HFFc6 (cell line): ENCODE measurements at places on chromosomes 5 and 9. TPM values are rescaled to one million over a fixed set of nuclear protein-coding genes. Genes with fewer than 3 reads are reported as not detected.

GAS1 gene
- total RNA-seq, result 5.4 to 8.8 TPM (median 7.8 TPM) in 3 replicates

GOLM1 gene
- 25.2 to 36.7 TPM (median 35.6 TPM) in 3 replicates for total RNA-seq

TMEM232 gene
- 0.71 and 0.73 TPM in 2 replicates for total RNA-seq

CRAT gene
- total RNA-seq, result 38.0 to 50.2 TPM (median 41.0 TPM) in 3 replicates

LCN15 gene
- not detected in 2 replicates for total RNA-seq

LCN9 gene
- total RNA-seq, result not detected in 2 replicates

VAV2 gene
- total RNA-seq, result 16.1 to 21.8 TPM (median 21.5 TPM) in 3 replicates

MYMK gene
- not detected in 3 replicates for total RNA-seq

SH3PXD2B gene
- total RNA-seq, result 12.9 to 26.8 TPM (median 14.1 TPM) in 3 replicates

SLC6A7 gene
- not detected in 3 replicates for total RNA-seq

NME5 gene
- 0.34 to 0.84 TPM (median 0.53 TPM) in 3 replicates for total RNA-seq

ZDHHC11B gene
- total RNA-seq, result 0.17 TPM in 1 of 2 replicates, not detected in the other

AQP3 gene
- total RNA-seq, result 0.42 to 0.81 TPM (median 0.74 TPM) in 3 replicates

PCDHGA1 gene
- total RNA-seq, result 1.0 to 1.4 TPM (median 1.1 TPM) in 3 replicates

SHISAL2B gene
- total RNA-seq, result not detected in 3 replicates

ARHGEF37 gene
- 0.37 to 0.43 TPM (median 0.39 TPM) in 3 replicates for total RNA-seq

ZNF483 gene
- 0.57 to 0.92 TPM (median 0.81 TPM) in 3 replicates for total RNA-seq

FOXD4L6 gene
- not detected in 3 replicates for total RNA-seq

FUBP3 gene
- total RNA-seq, result 58.9 to 61.6 TPM (median 60.7 TPM) in 3 replicates

CAMSAP1 gene
- 19.5 to 22.3 TPM (median 21.6 TPM) in 3 replicates for total RNA-seq

SOHLH1 gene
- total RNA-seq, result not detected in 3 replicates

SPINK5 gene
- total RNA-seq, result not detected in 2 replicates

TNFSF8 gene
- not detected in 3 replicates for total RNA-seq

DNA sequence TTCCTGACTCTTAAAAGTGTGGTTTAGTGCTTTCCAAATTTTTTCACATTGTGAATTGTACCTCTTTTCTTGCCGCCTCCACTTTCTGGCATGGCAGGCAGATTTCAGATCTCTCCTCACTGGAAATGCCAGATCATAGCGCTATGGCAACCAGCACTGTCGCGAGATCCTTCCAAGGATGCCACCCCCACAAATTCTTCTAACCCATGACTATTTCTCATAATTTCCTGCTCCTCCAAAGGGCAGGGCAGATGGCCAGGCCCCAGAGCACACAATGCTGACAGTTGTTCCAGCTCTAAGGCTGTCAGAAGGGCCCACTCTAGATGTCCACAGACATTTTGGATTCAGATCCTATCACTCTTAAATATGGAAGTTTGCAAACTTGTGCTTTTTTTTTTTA lies 446.2 kb upstream of the RIOK2 start:
- DNase-seq, result peak; percentile 77

DNA sequence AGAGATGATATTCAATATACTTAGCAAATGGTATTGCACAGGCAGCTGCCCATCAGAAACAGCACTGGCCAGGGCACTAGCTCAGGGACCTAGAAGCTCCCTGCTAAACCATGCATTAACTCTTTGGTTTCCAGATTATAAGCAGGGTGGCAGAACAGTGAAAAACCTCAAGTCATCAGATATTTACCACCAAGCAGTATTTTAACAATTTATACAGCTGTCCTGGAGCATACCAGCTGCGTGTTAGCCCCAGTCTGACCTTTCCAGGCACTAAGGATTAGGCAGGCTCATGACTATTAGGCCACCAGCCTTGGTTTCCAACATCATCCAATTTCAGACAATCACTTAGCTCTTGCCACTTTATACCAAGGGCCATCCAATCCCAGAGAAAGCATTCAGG lies 326.5 kb downstream of the CAAP1 start:
- no peak for DNase-seq

DNA sequence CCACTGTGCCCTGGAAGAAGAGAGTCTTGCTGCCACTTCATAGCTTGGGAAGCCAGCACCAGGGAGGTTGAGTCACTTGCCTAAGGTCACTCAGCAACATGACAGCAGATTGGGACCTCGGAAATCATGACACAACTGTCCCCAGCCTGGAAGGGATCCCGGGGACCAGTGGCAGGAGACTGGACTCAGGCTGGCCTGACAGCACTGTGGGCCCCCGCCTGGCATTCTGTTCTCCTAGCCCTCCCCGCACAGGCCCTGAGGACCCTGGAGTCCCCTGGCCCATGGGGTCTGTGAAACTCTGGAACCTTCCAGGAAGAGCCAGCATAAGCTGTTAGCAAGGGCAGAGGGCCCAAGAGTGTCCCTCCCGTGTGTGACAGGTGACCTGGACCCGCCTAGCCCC lies 64.9 kb downstream of the COL5A1 start:
- DNase-seq, result peak; percentile 48

DNA sequence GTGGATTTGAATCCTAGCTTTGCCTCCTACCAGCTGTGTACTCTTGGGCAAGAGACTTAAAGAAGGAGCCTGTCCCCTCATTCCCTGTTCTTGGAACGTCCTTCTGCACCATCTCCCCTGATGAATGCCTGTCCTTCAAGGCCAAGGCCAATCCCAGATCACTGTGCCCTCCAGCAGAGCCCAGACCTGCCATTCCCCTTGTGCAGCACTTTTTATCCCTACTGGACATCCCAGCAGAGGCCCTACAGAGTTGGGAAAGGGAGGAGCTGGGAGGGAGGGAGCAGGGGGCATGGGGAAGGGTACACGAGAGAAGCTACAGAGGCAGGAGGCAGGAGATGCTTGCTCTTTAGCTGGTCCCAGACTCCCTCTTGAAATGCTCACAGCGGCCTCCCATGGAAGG lies 223.9 kb downstream of the PBX3 start:
- no peak for DNase-seq

DNA sequence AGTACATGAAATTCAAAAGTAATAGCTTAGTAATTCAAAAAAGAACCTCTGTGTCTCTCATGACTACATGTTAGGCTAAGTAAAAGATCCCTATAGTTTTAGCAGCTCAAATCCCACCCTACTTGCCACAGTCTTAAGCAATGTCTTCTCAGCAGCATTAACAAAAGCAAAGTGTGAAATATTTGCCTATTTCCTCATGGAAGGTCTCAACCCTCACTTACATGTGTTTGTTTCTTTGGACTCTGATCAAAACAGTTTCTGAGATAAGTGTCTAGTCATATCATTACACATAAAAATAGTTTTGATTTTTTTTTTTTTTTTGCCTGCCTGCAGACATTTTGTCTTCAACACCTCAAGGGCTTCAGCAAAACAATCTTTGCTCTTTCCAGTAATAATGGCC lies 310.5 kb downstream of the CETN3 start:
- no peak for DNase-seq

GRCh38 chr9:15873573-15874177 lies 320.8 kb downstream of the CCDC171 start:
- DNase-seq, result peak; percentile 53

- DNase-seq, result no peak
Measured at GRCh38 chr5:76385540-76385939, 17.5 kb upstream of the IQGAP2 start.

GRCh38 chr5:81830596-81830995 lies 79.7 kb upstream of the SSBP2 start:
- no peak for DNase-seq

GRCh38 chr5:94632024-94632423 lies 13.6 kb downstream of the SLF1 start:
- no peak for DNase-seq

GRCh38 chr9:86944796-86945727 lies 2.2 kb downstream of the GAS1 start:
- DNase-seq, result no peak

- peak; percentile 41 for DNase-seq
Measured at GRCh38 chr5:72355706-72356299, 35.6 kb downstream of the PTCD2 start.

DNA sequence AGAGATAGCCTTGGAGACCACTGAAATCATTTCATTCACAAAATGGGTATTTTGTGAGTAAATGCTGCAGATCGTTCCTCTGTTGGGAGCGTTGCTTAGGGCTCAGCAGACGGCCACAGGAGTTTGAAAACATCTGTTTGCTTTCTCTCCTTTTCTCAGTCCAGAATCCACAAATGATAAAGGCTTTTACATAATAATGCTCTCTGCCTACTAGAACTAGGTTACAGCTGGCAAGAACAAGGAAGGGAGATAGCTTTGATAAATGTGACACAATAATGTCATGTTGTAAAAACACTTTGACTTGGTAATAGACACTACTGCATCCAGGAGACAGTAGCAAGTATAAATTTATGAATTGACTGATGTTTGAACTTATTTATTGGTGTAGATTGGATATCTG lies 1072.4 kb upstream of the CDH6 start:
- DNase-seq, result no peak

GRCh38 chr5:133846478-133847226 lies 121.8 kb downstream of the C5orf15 start:
- DNase-seq, result no peak

- DNase-seq, result no peak
Measured at GRCh38 chr5:178476972-178477754, 113.0 kb downstream of the COL23A1 start.

GRCh38 chr5:67246108-67246507 lies 49.5 kb upstream of the CD180 start:
- DNase-seq, result peak; percentile 63

DNA sequence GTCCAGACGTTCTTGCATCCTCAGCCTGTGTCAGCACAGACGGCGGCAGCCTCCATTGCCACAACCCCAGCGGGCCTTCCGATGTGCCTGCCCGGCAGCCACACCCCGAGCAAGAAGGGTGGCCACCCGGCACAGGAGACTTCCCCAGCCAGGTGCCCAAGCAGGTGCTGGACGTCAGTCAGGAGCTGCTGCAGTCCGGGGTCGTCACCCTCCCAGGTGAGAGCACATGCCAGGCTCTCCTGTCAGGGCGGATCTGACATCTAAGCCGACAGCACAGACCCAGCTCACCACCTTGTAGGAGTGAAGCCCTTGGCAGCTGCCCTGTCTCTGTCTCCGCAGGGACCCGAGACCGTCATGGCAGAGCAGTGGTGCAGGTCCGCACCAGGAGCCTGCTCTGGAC lies 48.3 kb upstream of the LRRC14B start:
- DNase-seq, result no peak

- DNase-seq, result no peak
Measured at GRCh38 chr5:89582768-89583339, 699.9 kb upstream of the MEF2C start.

DNA sequence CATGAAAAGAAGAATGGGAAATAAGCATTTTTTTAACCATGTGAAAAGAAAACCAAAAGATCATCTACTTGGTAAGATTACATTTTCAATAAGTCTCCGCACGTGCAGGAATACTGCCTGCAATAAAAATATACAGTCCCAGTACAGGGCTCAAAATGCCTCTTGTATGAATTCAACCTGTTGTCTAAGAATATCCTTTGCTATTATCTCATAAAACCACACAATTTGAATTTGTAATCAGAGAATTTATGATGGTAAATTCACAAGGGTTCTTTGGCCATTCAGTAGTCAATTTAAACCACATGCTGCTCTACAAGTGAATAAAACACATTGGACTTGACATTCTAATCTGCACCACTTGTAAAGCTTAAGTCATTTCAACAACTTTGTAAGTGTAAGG lies 46.6 kb downstream of the ST8SIA4 start:
- DNase-seq, result no peak

- no peak for DNase-seq
Measured at GRCh38 chr9:89961616-89962341, 357.0 kb downstream of the GADD45G start.

GRCh38 chr9:693201-694091 lies 148.1 kb upstream of the DMRT1 start:
- DNase-seq, result peak; percentile 80

DNA sequence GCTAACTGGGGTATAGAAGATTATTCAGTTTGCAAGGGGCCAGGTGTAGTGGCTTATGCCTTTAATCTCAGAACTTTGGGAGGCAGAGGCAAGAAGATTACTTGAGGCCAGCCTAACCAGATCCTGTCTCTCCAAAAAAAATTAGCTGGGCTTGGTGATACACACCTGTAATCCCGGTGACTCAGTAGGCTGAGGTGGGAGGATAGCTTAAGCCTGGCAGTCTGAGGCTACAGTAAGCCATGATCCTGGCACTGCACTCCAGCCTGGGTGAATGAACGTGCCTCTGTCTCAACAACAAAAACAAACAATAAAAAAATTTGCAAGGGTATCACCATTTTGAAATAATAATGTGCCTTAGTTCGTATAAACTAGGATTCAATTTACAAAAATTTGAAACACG lies 51.3 kb downstream of the BAAT start:
- DNase-seq, result no peak

DNA sequence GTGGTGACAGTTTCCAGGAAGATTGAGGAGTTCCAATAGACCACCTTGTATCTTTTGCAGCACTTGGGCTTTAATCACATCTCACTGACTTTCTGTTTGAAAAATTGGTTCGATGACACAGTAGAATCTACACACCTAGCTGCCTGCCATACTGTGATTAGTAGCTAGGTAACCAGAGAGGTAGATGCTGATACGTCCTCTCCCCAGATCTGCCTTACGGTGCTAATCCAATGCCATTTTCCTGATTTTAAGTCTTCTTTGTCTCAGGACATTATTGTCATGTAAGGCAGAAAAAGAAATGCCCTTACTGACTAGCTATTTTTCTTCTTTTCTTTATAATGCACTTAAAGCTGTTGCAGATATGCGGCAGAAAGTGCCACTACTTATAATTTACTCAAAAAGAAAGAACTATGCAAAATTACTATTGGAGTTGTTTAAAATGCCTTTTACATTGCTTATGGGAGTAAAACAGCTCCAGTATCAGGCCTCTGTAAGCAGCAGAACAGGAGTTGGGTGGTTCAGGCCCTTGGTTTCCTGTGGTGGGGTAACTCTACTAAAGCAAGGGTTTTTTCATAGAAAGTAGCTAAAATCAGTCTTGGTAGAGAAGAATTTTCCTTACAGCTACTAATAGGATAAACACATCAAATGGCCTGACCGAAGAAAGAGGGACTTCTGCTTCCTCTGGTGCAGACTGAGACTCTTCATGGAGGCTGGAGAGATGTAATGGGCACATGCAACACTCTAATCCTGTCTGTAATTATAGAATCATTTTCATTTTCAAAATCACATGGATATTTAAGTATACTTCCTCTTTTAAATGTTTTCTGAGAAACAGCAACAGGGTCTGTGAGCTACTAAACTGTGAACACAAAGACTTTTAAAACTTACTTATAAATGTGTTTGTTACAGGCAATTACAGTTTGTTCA lies 177.2 kb downstream of the MAPKAP1 start:
- DNase-seq, result no peak

GRCh38 chr9:123425261-123425821 lies 69.3 kb downstream of the CRB2 start:
- DNase-seq, result no peak

GRCh38 chr9:3795556-3795955 lies 269.8 kb upstream of the RFX3 start:
- DNase-seq, result no peak

DNA sequence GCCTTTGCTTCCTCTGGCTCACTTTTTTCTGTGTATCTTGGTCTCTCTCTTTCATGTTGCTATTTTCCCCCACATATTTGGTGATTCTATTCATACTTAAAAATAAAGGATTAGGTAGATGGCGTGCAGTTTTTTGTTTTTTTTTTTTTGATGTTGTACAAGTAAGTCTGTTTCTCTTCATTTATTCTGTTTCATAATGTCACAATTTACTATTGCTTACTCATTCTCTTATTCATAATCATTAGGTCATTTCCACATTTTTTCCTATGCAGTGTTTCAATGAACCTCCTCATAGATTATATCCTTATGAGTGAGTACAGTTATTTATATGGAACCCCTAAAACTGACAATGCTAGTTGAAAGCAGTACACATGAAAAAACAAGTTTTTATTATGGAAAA lies 136.3 kb downstream of the APBA1 start:
- DNase-seq, result peak; percentile 11

GRCh38 chr5:172058088-172058487 lies 51.6 kb upstream of the FBXW11 start:
- DNase-seq, result no peak

GRCh38 chr5:164300295-164300694 lies 794.9 kb downstream of the MAT2B start:
- DNase-seq, result no peak
